Stromal cell of bone marrow (primary cell): ENCODE measurements at places on chromosomes 11 and 22.

DNA sequence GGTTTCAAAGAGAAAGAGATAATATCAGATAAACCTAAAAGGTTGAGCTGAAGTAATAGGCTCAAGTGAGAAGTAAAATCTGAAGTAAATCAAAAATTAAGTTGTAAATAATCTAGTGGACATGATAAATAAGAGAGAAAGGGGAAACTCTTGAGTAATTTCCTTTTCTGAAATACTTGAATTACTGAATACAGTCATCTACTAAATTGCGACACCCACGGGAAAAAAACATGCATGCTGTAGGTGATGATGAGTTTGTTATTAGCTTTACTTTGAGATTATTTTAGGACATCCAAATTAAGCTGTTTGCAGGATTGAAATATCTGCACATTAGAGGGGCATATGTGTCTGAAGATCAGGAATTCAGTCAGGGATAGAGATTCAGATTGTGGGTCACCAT lies 50.0 kb upstream of the CARD18 start:
- no peak for DNase-seq

DNA sequence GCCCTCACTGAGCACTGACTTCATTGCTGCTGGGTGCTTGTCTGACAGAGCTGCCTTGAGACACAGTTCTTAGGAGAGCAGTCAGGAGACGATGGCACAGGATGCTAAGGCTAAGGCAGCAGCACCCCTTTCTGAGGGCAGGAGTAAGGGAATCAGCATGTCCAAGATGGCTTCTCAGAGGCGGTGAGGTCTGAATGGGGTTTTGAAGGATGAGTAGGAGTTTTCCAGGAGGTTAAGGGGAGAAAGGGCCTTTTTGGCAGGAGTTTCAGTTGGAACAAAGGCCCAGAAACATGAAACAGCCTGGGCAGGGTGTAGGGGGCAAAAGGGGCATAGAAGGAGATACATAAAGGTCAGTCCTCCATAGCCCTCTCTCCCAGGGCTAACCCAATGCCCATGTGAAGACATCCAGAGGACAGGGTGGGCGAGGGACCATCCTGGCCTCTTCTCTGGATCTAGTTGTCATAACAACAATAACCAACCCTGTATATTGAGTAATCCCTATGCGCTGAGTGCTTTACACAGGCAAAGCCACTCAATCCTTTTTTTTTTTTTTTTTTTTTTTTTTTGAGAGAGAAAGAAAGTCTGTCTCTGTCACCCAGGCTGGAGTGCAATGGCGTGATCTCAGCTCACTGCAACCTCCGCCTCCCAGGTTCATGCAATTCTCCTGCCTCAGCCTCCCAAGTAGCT lies 19.0 kb downstream of the CYTH4 start:
- no peak for DNase-seq

- DNase-seq = no peak
These were observed 457.0 kb downstream of the MN1 start for GRCh38 chr22:27344546-27344945.

- no peak for DNase-seq
These were observed 50.2 kb downstream of the ARHGAP32 start for GRCh38 chr11:129141748-129142523.

GRCh38 chr11:36478700-36479329 lies 31.3 kb downstream of the TRAF6 start:
- no peak for DNase-seq

DNA sequence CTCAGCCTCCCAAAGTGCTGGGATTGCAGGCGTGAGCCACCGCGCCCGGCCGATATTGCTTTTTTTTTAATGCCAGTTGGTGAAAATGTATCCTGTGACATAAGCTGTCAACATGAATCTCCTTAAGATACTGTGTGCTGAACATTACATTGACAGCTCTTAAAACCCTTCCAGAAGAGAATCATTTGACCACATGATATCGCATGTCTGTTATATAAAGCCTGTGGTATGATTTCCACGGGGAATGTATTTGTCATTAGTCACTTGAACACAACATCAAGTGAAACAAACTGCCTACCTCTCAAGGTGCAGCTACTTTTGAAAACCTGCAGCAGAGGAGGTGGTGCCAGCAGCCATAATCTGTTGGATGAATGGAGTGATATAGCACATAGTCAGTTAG lies 67.0 kb downstream of the BCL2L13 start:
- no peak for DNase-seq

- no peak for DNase-seq
These were observed 6.6 kb upstream of the APOL2 start for GRCh38 chr22:36245805-36246356.

DNA sequence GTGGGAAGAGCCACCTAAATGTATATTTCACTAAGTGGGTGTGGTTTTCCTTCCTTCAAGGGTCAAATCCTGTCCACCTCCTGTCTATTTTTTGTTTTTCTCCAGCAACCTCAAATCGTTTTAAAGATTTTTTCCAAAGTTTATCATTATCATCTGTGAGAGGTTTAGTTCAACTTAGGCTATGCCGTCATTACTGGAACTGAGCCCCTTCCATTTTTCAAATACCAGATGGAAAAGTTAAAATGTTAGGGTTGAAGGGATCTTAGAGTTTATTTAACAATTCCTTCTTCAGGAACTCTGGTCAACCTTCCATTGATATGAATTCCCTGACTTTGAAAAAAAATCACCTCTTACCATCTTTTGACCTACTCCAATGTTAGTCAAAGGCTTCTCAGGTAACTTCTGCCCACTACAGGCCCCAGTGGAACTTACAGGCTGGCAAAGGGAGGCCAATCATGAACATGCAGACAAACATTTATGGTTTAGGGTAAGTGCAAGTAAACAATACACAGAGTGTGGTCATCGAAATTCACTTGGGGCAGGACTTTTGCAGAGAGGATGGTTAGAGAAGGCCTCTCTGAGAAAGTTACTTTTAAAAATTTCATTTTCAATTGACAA lies 45.2 kb downstream of the SYN3 start:
- DNase-seq = no peak

GRCh38 chr11:117319214-117319840 lies 3.3 kb upstream of the BACE1 start:
- peak; percentile 45 for DNase-seq

DNA sequence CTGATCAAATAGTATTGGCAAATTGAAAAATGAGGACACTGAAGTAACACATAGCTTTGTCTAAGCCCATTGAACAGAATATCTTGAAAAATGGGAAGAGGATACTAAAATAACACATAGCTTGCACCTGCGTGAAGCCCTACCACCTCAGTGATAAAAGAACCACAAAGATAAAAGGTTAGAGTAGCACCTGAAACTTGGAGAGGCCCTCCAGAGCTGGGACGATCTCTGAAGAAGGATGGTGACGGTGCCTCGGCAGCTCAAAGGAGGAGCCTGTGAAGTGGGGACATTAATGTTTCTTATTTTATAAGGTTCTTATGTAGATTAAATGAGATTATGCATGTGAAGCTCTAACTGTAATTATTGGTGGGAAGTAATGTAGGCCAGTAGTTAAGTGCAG lies 23.1 kb upstream of the ARHGAP42 start:
- no peak for DNase-seq

GRCh38 chr11:16921019-16921418 lies 93.2 kb downstream of the PLEKHA7 start:
- no peak for DNase-seq

DNA sequence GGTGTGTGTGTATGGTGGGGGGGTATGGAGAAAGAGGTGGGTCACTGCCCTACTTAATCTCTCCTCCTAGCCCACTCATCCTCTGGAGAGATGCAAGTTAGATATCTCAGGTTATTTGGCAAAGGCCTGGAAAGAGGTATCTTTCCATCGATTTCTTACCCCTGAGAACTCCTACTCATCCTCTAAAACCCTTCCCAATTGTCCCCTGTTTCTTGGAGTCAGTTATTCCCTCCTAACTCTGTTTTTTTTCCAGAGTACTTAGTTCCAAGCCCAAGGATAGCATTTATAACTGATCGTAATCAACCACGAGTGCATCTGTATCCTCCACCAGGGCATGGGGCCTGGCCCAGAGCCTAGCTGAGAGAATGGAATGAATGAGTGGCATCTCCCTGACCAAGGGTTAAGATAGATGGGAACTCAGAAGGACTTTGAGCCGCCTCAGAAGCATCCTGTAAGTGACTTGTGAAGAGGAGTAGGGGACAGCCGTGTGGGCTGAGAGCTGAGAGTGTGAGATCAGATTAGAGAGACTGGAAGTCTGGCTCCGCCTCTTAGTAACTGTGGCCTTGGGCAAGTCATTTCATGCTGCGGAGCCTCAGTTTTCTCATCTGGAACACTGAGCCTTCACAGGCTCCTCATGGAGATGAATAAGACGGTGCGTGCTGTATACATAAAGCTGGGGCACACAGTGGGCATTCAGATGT lies 16.2 kb downstream of the CD6 start:
- DNase-seq = no peak

DNA sequence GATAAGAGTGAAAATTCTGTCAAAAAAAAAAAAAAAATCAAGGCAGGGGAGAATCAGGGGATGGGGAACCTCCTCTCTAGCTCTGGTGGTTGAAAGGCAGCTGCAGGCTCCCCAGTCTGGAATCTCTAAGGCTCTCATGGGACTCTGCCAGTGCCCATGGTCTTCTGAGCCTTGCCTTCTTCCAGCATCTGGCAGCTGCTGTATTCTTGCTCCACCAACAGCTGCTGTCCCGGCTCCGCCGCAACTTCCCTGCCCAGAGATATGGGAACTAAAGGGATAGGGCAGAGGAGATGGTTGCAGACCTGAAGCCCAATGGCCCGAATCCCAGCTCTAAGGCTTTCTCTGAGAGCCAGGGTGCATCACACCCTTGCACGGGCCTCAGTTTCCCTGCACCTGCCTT lies 49.5 kb upstream of the PHF21B start:
- no peak for DNase-seq

- no peak for DNase-seq
These were observed 836.0 kb downstream of the FAM181B start for GRCh38 chr11:81897639-81898038.

DNA sequence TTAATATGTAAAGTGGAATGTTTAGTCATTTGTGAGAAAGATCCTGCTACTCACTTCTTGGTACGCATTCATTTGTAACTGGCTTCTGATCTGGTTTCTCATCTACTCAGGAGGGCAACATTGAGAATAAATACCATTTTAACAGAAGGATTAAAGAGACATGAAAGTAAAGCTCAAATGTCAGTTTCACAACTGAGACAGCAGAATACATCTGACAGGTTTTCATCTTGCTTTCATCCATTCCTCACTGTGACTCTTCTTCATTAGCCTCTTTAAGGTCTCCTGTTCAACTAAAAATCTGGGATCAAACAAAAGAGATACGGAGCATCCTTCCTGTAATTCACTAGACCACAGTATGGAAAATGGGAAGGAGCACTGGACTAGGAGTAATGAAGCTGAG lies 31.4 kb upstream of the CCDC89 start:
- DNase-seq = no peak

GRCh38 chr11:82494988-82495432 lies 238.7 kb downstream of the FAM181B start:
- DNase-seq = no peak

GRCh38 chr11:102429691-102430090 lies 22.9 kb downstream of the TMEM123 start:
- DNase-seq = no peak

DNA sequence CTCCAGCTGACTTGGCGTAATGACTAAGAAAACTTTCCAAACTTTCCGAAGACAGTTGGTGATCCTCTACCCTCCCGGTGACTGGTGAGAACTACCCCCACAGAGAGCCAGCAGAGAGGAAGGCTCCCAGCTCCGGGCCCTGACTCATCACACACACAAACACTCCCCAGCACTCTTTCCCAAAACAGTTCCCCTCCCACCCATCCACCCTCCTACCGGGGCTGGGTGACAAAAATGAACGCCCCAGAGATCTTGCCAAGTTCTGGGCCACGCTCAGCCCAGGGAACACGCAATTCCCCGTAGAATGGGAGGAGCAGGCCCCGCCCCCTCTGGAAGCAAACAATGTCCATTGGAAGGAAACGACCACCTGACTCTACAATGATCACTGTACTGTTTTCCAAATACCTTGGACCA lies 21.3 kb upstream of the JAM3 start:
- DNase-seq = peak; percentile 91

GRCh38 chr11:18749681-18750319 lies 23.8 kb upstream of the IGSF22 start:
- peak; percentile 38 for DNase-seq
